Type B pancreatic cell (in vitro differentiated cells): ENCODE measurements at places on chromosomes 5 and 9.

- no peak for DNase-seq
Measured at GRCh38 chr9:131276094-131276888, at the start of gene FAM78A. Gene FAM78A (minus strand): TSS chr9:131276510. CDS start chr9:131276179, 331 bp downstream.

- no peak for DNase-seq
Measured at GRCh38 chr9:137049544-137050449, 3.8 kb upstream of the NPDC1 start.

DNA sequence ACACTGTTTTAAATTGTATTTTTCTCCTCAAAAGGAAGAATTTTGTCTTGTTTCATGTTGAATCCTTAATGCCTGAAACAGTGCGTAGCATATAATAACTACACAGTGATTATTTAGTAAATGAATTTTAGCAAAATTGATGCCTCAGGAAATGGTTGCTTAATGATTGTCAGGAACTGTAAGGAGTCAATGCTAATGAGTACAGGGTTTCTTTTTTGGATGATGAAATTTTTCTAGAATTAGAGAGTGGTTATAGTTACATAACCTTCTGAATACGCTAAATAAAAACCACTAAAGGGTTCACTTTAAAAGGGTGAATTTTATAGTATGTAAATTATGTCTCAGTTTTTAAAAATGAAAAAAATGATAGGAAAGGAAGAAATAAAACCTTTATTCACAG, 14.9 kb downstream of the FAM151B start:
- DNase-seq: no peak

DNA sequence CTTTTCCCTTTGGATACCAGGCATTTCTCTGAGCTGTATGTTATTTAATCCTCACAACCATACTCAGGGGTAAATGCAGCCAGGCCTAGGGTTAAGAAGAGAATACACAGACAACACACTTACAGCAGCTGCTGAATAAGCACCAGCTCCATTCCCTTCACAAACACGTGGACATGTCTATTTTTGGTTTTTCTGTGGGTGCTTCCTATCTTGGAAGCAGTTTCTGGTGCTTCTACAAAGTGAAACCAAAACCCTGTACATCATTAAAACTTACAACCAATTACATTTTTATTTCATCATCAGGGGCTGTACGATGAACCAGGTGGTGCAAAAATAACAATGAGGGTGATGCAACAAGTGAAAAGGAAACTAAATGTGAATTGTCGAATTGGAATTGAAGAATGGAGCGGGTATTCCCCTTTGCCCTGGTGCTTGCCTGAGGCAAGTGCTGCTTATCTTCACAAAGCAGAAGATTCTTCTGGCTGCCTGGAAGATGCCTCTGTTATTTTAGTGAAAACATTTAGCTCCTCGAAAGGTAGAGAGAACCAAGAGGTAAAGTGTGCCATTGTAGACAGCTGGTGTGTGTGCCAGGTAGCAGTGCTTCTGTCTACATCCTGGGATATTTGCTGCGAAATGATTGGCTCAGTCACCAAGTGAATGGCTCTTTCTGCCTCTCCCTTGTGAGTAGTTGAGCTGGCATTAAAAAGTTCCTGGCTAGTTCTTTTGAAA, 18.6 kb upstream of the IFNB1 start:
- DNase-seq: no peak

DNA sequence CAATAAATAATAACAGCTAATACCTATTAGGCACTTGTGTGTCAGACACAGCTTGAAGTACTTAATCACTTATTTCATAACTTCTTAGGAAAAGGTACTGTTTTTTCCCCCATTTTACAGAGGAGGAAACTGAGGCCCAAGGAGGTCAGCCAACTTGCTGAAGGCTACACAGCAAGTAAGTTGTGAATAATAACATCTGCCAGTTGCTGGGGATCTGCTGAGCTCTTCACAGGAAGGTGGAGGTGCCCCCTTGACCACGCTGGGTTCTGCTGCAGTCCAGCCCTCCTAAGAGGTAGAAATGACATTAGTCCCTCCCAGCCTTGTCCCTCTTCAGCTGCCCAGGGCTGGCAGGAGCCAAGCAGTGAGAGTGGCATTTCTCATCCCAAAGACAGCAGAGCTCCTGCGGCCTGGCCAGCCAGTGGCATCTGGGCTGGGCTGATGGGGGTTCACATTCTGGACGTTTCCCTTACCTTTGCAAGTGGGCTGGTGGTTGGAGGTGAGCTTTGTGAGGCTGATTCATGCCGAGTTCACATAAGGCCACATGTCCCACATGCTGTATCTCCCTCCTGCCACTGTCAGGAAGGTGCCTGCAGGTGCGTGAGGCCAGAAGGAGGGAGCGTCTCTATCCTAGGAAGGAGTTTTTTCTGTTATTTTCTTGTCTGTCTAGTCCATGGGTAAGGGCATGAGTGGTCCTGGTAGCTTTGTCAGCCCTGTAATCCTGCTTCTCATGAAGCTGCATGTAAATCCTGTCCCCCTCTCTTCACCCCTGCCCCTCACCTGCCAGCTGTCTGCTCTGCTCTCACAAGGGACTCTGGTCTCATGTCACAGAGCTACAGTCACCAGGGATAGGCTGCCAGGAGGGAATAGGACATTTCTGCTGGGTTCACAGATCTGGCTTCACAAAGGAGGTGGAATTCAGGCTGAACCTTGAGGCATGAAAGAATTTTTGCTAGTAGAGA, 171.7 kb downstream of the MACROH2A1 start:
- DNase-seq: no peak

- no peak for DNase-seq
Measured at GRCh38 chr5:424301-425110, 18.5 kb upstream of the EXOC3 start.

DNA sequence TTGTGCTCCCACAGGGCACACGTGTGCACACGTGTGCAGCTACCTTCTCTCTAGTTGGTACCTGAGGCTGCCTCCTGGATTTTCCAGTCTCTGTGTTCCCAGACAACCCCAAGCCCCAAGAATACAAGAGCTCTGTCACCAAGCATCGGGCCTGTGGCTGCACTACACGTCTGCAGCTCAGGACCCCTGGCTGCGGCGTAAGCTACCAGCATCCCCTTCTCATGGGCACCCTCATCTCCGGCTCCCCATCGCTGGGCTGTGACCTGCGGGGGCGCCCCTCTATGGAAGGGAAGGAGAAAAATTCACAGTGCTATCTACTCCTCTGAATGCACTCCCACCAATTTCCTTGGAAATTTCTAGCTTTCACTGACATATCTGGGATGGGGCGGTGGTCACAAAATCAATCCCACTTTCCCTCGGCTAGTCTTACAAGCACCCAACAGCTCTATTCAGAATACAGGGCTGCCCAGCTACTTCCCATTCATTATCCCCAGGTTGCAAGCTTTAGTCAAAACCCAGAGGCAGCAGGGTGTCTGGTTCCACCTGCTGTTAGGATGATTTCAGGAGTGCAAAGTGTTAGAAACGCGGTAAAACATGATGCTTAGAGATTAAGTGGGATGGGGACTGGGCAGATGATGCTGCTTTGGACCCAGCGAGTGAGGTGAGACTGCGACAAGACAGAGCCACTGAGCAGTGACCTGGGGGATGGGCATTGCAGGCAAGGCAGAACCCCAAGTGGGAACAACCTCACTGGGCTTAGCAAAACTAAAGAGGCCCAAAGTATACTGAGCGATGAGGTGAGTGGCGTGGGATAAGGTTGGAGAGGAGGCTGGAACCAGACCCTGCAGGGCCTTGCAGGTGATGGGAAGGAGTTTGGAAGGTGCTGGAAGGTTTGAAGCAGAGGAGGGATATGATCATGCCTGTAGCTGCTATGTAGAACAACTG, 121.7 kb downstream of the KCNIP1 start:
- DNase-seq: no peak

GRCh38 chr9:127467621-127468020, 16.3 kb downstream of the LRSAM1 start:
- DNase-seq: no peak

- DNase-seq: no peak
Measured at GRCh38 chr5:74017786-74018211, 391.8 kb downstream of the ARHGEF28 start.

GRCh38 chr9:89669361-89669842, 64.6 kb downstream of the GADD45G start:
- no peak for DNase-seq

- DNase-seq: no peak
Measured at GRCh38 chr5:113031104-113031503, 54.5 kb downstream of the DCP2 start.

DNA sequence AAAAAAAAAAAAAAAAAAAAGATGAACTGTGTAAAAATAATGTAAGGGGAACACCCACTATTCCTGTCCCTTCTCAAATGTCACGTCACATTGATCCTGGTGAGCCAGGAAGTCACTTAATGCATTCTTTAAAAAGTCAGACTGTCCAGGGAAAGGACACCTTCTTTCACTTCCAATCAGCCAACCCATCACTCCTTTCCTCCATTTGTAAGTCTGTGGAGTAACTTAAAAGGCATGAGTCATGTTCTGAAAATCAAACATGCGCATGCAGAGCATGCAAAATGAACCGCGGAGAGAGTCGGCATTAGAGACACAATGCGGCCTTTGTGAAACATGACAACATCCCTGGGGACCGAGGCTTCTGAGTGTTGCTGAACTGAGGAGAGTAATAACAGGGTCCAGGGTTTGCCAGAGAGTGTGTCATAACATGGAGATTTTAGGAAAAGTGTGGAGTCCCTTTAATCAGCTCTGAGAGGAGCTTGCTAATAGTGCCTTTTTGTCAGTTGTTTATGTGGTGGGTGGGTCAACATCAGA, 77.6 kb upstream of the SEMA6A start:
- no peak for DNase-seq

GRCh38 chr5:103333376-103333775, 74.8 kb downstream of the MACIR start:
- no peak for DNase-seq

GRCh38 chr5:30279237-30279636, 914.2 kb upstream of the CDH6 start:
- no peak for DNase-seq

DNA sequence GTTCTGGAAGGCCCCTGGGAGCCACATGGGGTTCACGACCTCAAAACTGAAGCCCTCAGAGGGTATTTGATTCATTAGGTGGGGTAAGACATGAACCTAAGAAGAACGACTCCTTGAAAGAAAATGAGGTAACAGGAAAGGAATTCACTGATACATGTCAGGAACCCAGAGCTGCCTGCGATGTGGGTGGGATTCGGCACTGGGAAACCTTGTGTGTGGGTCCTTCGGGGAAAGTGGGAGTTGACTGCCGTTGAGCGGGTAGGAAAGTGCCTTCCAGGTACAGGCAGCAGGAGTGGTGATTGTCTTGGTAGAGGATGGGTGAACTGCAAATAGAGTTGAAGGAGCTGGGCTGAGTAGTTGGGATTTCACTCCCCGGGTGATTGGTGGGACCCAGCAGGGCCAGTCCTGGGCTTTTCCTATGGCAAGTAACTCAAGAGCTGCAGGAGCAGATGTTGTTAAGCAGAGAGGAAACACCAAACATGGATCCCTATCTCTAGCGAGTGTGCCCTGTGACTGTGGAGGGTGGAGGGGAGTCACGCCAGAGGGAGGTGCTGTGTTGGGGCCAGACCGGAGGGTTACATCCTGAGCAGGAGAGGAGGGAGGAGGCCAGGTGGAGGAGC, 30.8 kb downstream of the ANKRD33B start:
- DNase-seq: peak; percentile 59

- no peak for DNase-seq
Measured at GRCh38 chr5:31707329-31707728, 68.4 kb downstream of the PDZD2 start.

GRCh38 chr9:129930743-129931142, 95.5 kb downstream of the USP20 start:
- no peak for DNase-seq

GRCh38 chr5:36528588-36528987, 77.8 kb upstream of the SLC1A3 start:
- DNase-seq: no peak

GRCh38 chr5:6279607-6280006, 98.7 kb downstream of the MED10 start:
- no peak for DNase-seq

DNA sequence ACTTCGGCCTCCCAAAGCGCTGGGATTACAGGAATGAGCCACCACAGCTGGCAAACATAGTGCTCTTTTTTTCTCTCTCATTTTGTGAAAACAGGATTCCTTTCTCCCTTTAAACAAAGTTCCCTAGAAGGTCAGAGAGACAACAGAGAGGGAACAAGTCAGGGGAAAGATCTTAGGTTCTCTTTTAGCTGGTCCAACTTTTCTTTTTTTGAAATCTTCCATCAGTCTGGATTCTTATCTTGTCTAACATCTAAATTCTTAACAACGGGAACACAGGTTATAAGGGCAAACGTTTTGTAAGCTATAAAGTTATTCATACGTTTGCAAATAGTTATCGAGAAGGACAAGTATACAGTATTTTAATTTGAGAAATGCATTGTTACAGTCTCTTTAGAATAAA, 224.1 kb upstream of the TBCA start:
- no peak for DNase-seq

DNA sequence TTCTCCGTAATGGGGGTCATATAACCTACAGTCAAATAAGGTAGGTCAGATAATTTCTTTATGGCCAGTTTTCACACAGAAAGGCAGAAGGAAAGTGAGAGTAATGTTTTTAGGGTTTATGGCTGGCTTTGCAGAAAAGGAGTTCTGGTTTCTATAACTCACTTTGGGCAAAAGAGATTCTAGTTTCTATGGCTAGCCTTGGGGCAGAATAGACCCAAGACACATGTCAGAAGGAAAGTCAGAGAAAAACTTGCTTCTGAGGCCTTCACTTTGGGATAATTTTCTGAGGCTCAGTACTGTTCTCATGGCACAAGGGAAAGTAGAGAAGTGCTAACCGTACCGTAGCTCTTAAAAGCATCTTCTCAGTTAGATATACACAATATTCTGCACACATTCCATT, 1145.3 kb downstream of the EFNA5 start:
- DNase-seq: no peak

DNA sequence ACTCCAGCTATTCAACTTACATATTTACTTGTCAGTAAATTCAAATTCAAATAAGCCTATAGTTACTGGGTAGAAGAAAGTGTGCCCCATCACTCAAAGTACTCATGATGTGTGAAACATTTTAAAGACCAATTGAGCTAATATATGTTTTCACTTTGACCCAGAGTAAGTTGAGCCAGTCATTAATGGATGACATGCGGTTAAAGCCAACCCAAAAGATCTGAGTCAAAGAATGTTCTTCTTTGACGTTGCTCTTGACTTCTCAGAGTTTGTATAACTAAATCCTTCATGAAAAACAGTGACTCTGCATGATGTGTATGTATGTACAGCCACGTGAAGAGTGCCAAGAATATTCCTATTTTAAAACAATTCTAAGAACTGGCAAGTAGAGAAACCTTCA, 237.4 kb downstream of the NR2F1-AS1 start:
- no peak for DNase-seq

GRCh38 chr5:112878760-112879159, 17.7 kb downstream of the SRP19 start:
- DNase-seq: no peak

- no peak for DNase-seq
Measured at GRCh38 chr5:131812371-131813160, 15.7 kb upstream of the FNIP1 start.

GRCh38 chr5:160280384-160281095, 31.8 kb downstream of the CCNJL start:
- DNase-seq: no peak
